Right cardiac atrium (tissue), 5 donors: ENCODE measurements at places on chromosomes 16 and 17. TPM values are rescaled to one million over a fixed set of nuclear protein-coding genes. Genes with fewer than 3 reads are reported as not detected.

GRCh38 chr17:37463039-37463438 is 26.7 kb upstream of the DUSP14 start:
- no peak for DNase-seq

- no peak for DNase-seq
These were observed 19.0 kb downstream of the GPR179 start for GRCh38 chr17:38324772-38325171.

- peak; percentile 1 for DNase-seq
These were observed 4.5 kb downstream of the NPTX1 start for GRCh38 chr17:80471922-80472321.

- no peak for DNase-seq
These were observed 2.2 kb downstream of the KDM8 start for GRCh38 chr16:27205423-27206065.

GRCh38 chr17:28957277-28957991 is 6.1 kb upstream of the PHF12 start:
- no peak for DNase-seq

GRCh38 chr17:76270127-76270592 is 5.0 kb downstream of the UBALD2 start:
- DNase-seq: no peak

The KCNJ18 gene
- total RNA-seq: not detected

The MOSMO gene
- 12.0 TPM for total RNA-seq

The PHAF1 gene
- total RNA-seq: 11.4 TPM
